EL (cell line): ENCODE measurements at places on chromosomes 6 and 20.

- peak; percentile 32 for DNase-seq
Measured at GRCh38 chr6:117264692-117265409, 507 bp upstream of the VGLL2 start.

DNA sequence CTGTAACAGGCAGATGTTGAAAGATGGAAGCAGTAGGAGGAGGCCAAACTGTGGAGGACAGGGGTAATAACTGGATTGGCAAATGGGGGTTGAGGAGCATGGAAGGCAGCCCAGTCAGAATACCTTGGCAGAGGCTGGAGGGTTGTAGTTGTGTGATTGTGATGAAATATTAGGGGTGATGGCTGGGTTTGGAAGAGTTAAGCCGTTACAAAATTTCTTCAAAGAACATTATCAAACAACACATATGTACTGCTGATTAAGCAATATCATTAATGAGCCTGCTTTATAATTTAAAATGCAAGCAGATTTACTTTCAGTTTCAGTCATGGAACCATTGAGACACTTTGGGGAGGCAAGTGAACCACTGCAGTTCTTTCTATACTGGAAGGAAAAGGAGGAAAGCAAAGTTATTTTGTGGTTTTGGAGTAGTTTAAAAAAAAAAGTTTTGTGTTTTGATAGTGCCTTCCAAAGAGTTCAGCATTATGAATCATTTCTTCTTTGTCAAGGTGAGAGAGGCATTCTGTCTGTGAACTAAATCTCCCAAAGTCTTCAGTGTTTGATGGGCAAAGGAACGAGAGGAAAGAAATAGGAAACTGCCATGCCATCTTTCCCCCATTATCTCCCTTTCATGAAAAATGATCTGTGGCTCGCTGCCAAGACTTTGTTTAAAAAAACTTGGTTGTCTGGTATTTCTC, 20.7 kb downstream of the FOXO3 start:
- peak; percentile 81 for DNase-seq

DNA sequence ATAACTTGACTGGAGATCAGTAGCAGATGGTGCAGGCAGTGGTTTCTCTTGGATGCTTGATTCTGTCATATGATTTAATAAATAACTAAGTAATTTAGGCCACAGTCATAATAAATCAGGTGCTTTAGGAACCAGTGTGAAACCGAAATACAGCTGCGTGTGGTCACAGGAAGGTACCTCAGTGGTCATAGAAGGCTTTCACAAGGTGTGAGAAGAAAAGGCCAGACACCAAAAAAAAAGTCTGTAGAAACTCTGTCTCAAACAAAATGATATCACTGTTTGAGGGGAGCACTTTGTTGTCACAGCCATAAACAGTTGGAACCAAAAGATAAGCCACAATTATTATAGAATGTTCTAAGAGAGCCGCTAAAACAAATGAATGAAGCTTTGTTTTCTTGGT, 56.5 kb downstream of the ARMC2 start:
- DNase-seq = no peak

DNA sequence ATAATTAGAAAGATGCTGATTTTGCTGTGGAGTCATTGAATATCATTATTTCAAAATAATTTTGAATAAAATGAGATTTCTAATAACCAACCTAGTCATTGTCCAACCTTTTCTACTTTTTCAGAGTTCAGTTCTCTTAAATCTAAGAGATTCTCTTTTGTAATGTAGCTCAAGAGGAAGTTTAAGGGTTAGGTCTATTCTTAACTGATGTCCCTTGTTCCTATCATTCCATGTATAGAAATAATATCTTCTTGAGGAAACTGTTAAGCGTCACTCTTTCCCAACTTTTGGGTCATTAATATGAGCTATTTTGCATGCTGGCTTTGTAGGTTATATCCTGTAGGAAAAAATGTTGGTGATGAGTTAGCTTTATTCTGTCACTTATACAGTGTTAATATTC, 27.0 kb downstream of the RNF144B start:
- no peak for DNase-seq

DNA sequence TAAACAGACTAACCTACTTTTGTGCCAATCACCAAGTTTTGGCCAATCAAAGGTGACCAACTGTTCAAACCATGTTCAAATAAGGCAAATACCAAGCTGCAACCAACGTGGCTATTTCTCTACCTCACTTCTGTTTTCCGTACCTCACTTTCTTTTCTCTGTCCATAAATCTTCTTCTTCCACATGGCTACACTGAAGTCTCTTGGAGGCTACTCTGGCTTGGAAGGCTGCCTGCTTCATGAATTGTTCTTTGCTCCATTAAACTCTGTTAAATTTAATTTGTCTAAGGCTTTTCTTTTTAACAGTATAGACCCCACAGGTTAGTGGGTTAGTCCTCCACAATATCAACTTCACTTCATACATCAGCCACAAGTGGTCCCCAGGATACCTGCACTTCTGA, 58.8 kb downstream of the MKKS start:
- no peak for DNase-seq

GRCh38 chr6:80211286-80211685, 104.8 kb downstream of the BCKDHB start:
- DNase-seq = peak; percentile 31

DNA sequence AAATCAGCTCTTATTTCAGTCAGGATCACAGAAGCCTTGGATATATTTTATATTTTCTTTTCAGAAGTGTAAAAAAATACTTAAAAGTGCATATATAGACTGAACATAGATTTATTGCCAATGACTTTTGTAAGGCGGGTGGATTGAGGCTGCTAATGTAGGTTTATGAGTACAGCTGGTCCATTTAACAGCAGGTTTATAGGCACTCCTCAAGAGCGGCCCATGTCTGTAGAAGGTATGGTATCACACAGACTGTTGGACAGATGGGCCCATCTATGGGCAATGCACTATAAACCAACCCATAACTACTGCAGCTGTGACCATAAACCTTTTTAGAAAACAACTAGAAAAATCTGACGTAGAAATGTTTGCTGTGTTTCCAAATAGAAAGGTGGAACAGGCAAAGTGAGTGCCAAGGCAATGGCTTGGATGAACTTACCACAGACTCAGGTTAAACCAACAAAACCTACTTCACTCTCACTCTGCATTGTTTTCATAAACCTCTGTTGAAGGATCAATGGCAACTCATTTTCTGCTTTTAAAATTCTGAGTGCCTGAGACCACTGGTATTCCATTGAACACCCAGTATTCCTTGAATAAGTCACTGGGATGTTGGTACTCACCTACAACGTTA, 170.6 kb upstream of the EYA4 start:
- no peak for DNase-seq

GRCh38 chr6:50361641-50362331, 312.1 kb upstream of the DEFB112 start:
- DNase-seq = no peak

DNA sequence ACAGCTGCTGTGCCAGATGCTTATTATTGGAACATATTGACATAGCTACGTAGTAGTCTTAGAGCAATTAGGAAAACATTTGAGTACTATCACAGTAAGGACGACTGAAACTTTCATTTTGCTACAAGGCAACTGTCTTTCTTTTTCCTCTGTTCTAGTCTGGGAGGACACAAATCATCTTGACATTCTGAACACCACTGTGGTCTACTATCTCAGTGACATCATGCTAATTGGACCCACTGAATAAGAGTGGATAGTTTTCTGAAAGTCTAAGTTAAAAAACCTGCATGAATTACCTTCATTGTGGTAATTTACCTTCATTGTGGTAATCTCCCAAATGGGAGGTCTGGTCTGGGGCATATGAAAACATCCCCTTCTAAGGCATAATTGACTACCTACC, 163.3 kb upstream of the MOCS1 start:
- no peak for DNase-seq
